GM23248 (cell line): ENCODE measurements at places on chromosomes 6 and 20.

GRCh38 chr20:39876976-39877635 lies 811.9 kb downstream of the MAFB start:
- H3K36me3 ChIP-seq = no peaks in the 10 kb centered on the region
- no peak overlapping the region for H3K27ac ChIP-seq
- no peak for DNase-seq
- no peaks in the 10 kb centered on the region for H3K27me3 ChIP-seq
- H3K4me3 ChIP-seq = no peak overlapping the region
- H3K4me1 ChIP-seq = peaks cover 18% of the 10 kb centered on the region

GRCh38 chr6:80336911-80337310 lies 230.4 kb downstream of the BCKDHB start:
- no peaks in the 10 kb centered on the region for H3K36me3 ChIP-seq
- H3K4me1 ChIP-seq = peaks cover 12% of the 10 kb centered on the region
- H3K27ac ChIP-seq = no peak overlapping the region
- H3K4me3 ChIP-seq = no peak overlapping the region
- peak; percentile 28 for DNase-seq
- no peaks in the 10 kb centered on the region for H3K27me3 ChIP-seq

DNA sequence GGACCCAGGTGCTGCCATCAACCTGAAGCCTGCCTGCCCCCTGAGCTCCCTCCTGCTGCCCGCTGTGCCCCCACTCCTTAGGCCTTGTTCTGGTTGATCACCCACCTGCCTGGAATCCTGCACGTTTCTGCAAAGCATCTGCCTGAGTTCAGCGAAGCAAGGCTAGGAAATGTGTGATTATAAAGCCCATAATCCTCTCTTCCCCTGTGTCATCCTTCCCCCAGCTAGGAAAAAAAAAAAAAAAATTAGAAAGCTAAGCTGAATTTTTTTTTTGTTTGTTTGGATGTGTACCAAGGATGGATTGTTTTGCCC lies 93.2 kb downstream of the FOXA2 start:
- H3K27ac ChIP-seq = no peak overlapping the region
- H3K4me3 ChIP-seq = no peak overlapping the region
- H3K4me1 ChIP-seq = no peaks in the 10 kb centered on the region
- DNase-seq = no peak
- H3K27me3 ChIP-seq = no peaks in the 10 kb centered on the region

GRCh38 chr6:3568396-3569082 lies 111.7 kb upstream of the SLC22A23 start:
- no peak overlapping the region for H3K27ac ChIP-seq
- H3K4me1 ChIP-seq = no peaks in the 10 kb centered on the region
- H3K4me3 ChIP-seq = no peak overlapping the region
- no peaks in the 10 kb centered on the region for H3K36me3 ChIP-seq
- no peak for DNase-seq
- no peaks in the 10 kb centered on the region for H3K27me3 ChIP-seq

GRCh38 chr20:32287231-32287638 lies 9.8 kb downstream of the KIF3B start:
- H3K27ac ChIP-seq = no peak overlapping the region
- no peak overlapping the region for H3K4me3 ChIP-seq
- peaks cover 13% of the 10 kb centered on the region for H3K4me1 ChIP-seq
- H3K27me3 ChIP-seq = no peaks in the 10 kb centered on the region
- H3K36me3 ChIP-seq = no peaks in the 10 kb centered on the region

- H3K27me3 ChIP-seq = no peaks in the 10 kb centered on the region
- DNase-seq = no peak
- H3K27ac ChIP-seq = no peak overlapping the region
- H3K36me3 ChIP-seq = no peaks in the 10 kb centered on the region
- no peaks in the 10 kb centered on the region for H3K4me1 ChIP-seq
- H3K4me3 ChIP-seq = no peak overlapping the region
Measured at GRCh38 chr6:24513602-24514001, 18.8 kb downstream of the ALDH5A1 start.

DNA sequence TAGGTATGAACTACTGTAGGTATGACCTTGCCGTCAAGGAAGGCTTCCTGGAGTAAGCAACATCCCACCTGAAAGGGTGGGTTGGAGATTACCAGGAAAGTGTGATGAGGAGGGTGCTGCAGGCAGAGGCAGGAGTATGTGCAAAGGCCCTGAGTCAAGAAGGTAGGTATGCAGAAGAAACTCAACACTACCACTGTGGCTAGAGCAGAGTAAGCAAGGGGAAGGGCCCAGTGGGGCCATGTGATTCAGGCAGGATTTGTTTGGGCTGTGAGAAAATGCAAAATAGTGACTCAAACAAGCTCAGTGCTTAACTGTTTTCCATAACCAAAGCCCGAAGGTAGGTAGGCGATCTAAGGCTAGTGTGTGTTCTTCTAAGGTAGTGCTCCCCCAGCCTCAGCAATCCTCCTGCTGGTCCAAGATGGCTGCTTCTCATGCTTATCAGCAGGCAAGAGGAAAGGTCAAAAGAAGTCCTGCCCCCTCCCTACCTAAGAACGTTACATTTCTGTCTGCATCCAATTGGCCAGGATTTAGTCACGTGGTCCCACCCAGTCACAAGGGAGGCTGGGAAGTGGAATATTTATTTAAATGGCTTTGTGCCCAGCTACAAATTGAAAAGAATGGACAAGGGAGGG lies 36.2 kb upstream of the HMGA1 start:
- no peaks in the 10 kb centered on the region for H3K36me3 ChIP-seq
- no peak overlapping the region for H3K27ac ChIP-seq
- no peak overlapping the region for H3K4me3 ChIP-seq
- no peaks in the 10 kb centered on the region for H3K27me3 ChIP-seq

DNA sequence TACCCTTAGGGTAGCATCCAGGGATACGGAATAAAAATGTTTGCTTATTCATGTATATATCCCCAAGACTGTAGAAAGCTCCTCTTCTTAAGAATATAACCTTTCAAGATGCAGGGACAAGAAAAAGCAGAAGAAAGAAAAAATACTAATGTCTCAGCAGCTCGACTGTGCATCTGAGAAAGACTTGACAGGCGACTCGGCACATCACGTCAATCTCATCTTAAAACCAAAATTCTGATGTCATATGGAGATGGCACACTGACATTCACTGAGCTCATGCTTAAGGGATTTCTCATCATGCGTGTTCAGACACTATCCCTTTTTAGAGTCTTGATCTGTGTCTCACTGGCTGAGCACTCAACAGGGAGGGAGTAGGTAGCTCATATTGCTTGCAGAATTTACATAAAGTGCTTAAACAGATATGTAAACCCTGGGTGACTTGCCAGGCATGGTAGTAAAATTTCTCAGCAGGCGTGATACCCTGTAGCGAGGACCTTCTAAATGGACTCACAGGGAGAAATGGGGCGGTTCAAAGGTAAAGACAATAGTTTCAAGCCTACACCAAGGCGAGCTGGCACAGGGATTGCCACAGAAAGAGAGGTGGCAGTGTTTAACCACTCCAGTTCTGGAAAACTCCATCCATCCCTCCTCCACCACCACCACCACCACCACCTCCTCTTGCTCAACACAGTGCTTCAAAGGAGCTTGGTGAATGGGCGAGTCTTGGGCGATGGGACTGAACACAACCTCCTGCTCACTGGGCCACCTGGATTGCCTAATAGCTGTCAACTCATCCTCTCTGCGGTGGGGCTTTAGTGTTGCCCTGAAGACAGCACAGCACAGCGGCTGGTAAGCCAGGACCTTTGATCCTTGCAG lies 330.5 kb downstream of the TFAP2A start:
- no peak for DNase-seq
- H3K36me3 ChIP-seq = no peaks in the 10 kb centered on the region
- no peaks in the 10 kb centered on the region for H3K4me1 ChIP-seq
- H3K4me3 ChIP-seq = no peak overlapping the region

- no peak for DNase-seq
- H3K4me1 ChIP-seq = peaks cover 21% of the 10 kb centered on the region
- no peaks in the 10 kb centered on the region for H3K27me3 ChIP-seq
- H3K36me3 ChIP-seq = no peaks in the 10 kb centered on the region
- no peak overlapping the region for H3K27ac ChIP-seq
Measured at GRCh38 chr6:37106982-37107491, 62.9 kb upstream of the PIM1 start.

DNA sequence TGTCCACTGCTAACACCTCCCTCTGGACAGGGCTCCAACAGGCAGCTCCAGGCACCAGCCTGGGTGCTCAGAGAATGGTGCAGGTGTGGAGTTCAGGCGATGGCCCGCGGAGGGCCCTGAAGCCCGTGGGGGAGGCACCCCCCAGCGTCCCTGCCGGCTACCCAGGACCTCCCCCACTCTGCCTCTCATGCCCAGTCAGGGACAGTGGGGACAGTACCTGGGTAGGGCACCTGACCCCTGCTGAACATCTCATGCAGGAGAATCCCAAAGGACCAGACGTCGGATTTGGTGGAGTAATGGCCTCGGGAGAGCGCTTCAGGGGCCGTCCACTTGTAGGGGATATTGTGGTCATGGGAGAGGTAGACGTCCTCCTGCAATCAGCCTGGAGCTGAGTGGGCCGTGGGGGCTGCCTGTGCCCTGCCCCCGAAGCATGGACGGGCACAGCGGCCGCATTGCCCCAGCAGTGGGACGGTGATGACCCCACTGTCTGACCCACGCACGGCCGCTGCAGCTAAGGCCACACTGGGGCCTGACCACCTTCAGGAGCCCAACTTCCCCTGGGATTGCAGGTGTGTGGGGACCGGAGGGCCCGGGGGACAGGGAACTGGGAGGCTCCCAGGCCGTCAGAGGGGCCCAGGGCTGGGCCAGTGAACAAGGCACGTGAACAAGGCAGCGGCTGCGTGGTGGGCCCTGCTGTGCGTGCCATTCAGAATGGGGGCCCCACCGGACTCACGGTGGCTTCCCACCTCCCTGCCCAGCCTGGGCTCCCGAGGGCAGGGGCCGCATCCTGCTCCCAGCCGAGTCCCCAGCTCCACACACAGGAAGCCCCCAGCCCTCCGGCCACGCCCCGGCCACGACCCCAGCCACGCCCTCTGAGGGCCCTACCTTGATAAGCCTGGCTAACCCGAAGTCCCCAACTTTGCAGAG lies 7.1 kb downstream of the PTK6 start:
- no peak overlapping the region for H3K27ac ChIP-seq
- H3K27me3 ChIP-seq = no peaks in the 10 kb centered on the region

DNA sequence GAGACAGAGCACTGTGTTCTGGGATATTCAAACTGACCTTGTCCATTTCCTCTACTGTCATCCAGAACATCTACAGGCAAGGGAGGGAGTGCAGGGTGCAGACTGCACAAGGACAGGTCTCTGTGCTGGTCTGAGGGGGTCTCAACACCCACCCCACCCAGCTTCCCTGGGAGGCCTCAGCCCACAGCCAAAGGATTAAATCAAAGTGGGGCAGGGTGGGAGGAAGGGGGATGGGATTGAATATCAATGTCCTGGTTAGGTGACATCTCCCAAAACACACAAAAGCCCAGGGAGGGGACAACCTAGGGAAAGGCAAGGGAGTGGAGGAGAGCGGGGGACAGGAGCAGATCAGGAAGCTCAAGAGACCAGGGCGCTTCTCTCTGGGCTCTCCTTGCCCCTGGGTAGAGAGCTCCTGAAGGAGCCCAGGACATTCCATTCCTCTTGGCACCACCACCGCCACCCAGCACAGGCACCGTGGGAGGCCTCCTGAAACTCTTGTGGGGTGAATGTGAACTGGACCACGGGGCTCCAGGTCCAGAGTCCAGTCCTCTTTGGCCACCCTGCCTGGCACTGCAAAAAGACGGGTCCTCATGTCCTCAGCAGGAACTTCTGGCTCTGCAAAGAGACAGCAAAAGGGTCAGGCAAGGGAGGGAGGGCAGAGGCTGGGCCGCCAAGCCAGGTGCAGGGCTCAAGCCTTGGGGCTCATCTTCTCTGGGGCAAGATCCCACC lies 73.9 kb downstream of the JPH2 start:
- no peaks in the 10 kb centered on the region for H3K36me3 ChIP-seq
- no peak overlapping the region for H3K4me3 ChIP-seq
- H3K27me3 ChIP-seq = no peaks in the 10 kb centered on the region
- H3K4me1 ChIP-seq = no peaks in the 10 kb centered on the region
- no peak overlapping the region for H3K27ac ChIP-seq

DNA sequence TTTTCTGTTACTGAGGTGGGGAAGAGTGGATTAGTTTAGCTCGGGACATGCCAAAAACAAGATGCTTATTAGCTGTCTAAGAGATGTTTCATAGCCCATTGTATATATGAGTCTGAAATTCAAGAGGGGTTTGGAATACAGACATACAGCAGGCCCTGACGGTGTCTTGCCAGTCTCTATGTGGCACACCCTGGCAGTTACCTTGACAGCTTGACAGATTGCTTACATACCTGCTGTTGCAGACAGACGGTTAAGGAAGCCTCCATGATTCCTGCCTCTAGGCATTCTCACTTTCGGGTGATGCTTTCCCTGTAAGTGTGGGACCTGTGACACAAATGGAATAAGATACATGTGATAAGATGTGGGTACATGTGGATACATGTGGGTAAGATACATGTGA lies 95.0 kb downstream of the QRSL1 start:
- no peak overlapping the region for H3K4me3 ChIP-seq
- H3K36me3 ChIP-seq = no peaks in the 10 kb centered on the region
- H3K27me3 ChIP-seq = 0 out of 2 replicates have a peak, but pooled peaks cover 2% of the 10 kb centered on the region
- DNase-seq = no peak
- no peaks in the 10 kb centered on the region for H3K4me1 ChIP-seq
- no peak overlapping the region for H3K27ac ChIP-seq

- H3K36me3 ChIP-seq = peaks cover 13% of the 10 kb centered on the region; the same call in 1 of the 2 replicates
- H3K4me3 ChIP-seq = peak within 1 kb of the TSS; percentile 98
- H3K27me3 ChIP-seq = no peaks in the 10 kb centered on the region
- peak within 1 kb of the TSS; percentile 95 for H3K27ac ChIP-seq
- peaks cover 26% of the 10 kb centered on the region for H3K4me1 ChIP-seq
- peak; percentile 66 for DNase-seq
Measured at GRCh38 chr6:12012038-12012557, at the start of gene HIVEP1. HIVEP1 (plus strand) TSS chr6:12012312; CDS start chr6:12015629, 3,317 bp downstream.

- H3K27me3 ChIP-seq = no peaks in the 10 kb centered on the region
- no peak overlapping the region for H3K4me3 ChIP-seq
- no peaks in the 10 kb centered on the region; the same call in 1 of the 2 replicates for H3K4me1 ChIP-seq
- no peak for DNase-seq
Measured at GRCh38 chr6:79441192-79441591, 96.0 kb downstream of the LCA5 start.

GRCh38 chr6:160919723-160920440 lies 71.7 kb upstream of the MAP3K4 start:
- no peak overlapping the region for H3K4me3 ChIP-seq
- no peaks in the 10 kb centered on the region for H3K27me3 ChIP-seq
- no peaks in the 10 kb centered on the region for H3K36me3 ChIP-seq

GRCh38 chr20:1335961-1336698 lies 7.2 kb upstream of the SDCBP2 start:
- H3K4me3 ChIP-seq = no peak overlapping the region
- DNase-seq = peak; percentile 22
- peaks cover 18% of the 10 kb centered on the region for H3K4me1 ChIP-seq
- no peaks in the 10 kb centered on the region for H3K27me3 ChIP-seq
- peaks cover 3% of the 10 kb centered on the region; the same call in 1 of the 2 replicates for H3K36me3 ChIP-seq
- no peak overlapping the region for H3K27ac ChIP-seq
